ENCODE measurements at places on chromosomes 12 and 14.

GRCh38 chr12:89047856-89048418 lies 304.4 kb downstream of the DUSP6 start:
- no peak for DNase-seq

DNA sequence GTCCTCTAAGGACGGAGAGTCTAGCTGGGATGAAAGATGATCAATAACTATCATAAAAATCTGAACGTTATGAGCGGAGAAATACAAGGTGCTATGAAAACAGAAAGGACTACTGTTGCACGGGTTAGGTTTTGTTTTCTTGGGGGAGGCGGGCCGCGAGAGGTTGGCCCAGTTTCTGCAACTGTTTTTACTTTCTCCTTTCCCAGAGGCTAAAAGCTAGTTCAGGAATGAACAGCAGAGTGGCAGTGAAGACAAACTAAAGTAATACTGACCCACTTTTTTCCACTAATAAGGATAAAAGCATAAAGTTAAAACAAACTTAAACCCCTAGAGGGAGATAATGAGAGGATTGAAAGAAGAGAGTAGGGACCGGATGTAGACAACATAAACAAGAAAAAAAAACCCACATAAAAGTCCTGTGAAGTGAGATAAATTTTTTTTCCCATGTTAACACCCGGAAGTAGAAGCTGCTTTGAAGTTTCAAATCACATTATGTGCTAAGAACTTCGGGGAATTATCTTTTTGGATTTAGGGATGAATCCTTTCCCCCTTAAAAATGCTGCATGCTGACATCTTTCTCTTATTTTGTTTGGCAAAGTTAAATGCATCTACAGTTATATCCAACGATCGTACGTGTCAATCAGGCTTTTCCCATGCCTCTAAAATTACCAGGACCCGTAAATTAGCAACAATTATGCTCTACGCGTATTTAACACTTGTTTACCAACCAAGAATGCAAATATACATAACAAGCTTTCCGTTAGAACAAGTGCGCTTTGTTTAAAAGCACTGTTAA lies 1.0 kb upstream of the CDK17 start:
- peak; percentile 89 for DNase-seq

- DNase-seq = no peak
These were observed 145.8 kb downstream of the BICD1 start for GRCh38 chr12:32252199-32253073.

GRCh38 chr14:68439676-68440075 lies 353.2 kb downstream of the ZFP36L1 start:
- DNase-seq = no peak

- no peak for DNase-seq
These were observed 116.1 kb downstream of the PLEKHA5 start for GRCh38 chr12:19245666-19246065.

DNA sequence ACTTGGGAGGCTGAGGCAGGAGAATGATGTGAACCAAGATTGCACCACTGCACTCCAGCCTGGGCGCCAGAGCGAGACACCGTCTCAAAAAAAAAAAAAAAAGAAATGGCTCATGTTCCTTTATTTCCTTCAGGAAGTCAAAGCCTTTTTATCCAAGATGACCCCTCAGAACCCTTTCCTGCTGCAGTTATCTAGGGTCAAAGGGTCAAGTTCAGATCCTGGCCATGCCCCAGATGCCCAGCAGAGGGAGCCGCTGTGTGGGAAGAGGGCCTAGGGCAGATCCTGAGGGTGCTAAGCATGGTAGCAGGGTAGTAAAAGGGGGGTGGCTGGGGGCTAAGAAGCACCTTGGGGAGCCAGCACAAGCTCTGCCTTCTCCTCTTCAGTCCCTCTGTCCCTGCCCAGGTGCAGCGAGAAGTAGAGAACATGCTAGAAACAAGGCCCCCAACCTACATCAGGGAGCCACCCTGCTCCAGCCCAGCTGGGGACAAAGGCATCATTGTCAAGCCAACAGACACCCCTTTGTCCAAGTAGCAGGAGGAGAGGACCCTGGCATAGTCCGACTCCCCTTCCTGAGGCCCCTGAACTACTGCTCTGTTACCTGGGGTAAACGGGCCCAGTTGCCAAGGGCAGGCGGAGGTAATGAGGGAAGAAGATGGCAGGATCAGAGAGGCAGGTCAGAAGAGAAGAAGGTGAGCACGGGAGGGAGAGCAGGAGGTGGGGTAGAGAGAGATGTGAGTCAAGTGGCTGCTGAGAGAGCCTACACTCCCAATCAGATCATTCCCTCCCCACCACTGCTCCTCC lies 6.5 kb downstream of the NFE2 start:
- DNase-seq = peak; percentile 24

GRCh38 chr12:8145754-8146441 lies 10.9 kb upstream of the ZNF705A start:
- peak; percentile 70 for DNase-seq

- no peak for DNase-seq
These were observed 227.7 kb downstream of the BCAT1 start for GRCh38 chr12:24721191-24721590.

Measured in iris pigment epithelial cell (primary cell).